Smooth muscle cell of trachea (primary cell): ENCODE measurements at places on chromosomes 7 and 10. TPM values are rescaled to one million over a fixed set of nuclear protein-coding genes. Genes with fewer than 3 reads are reported as not detected.

The IGFBP1 gene
- total RNA-seq, result not detected in 2 replicates

The AKR1C2 gene
- 51.9 and 62.1 TPM in 2 replicates for total RNA-seq

The MEOX2 gene
- total RNA-seq, result 0.83 and 6.1 TPM in 2 replicates

The ASAH2 gene
- 0.17 and 0.29 TPM in 2 replicates for total RNA-seq

The SLC35G1 gene
- total RNA-seq, result 4.1 and 6.0 TPM in 2 replicates

The BICC1 gene
- 72.9 and 102 TPM in 2 replicates for total RNA-seq

The NPTX2 gene
- under 0.01 TPM in 1 of 2 replicates, not detected in the other for total RNA-seq

The LLCFC1 gene
- not detected in 2 replicates for total RNA-seq

The SH3PXD2A gene
- 24.0 and 38.5 TPM in 2 replicates for total RNA-seq

The GIMAP8 gene
- 0.15 TPM in 1 of 2 replicates, not detected in the other for total RNA-seq

The OPN4 gene
- total RNA-seq, result not detected in 2 replicates

The KLF14 gene
- total RNA-seq, result under 0.01 TPM in 1 of 2 replicates, not detected in the other

The CADPS2 gene
- total RNA-seq, result 25.3 and 29.1 TPM in 2 replicates

The OR6B1 gene
- total RNA-seq, result not detected in 2 replicates

The LRRN3 gene
- total RNA-seq, result 1.8 and 3.2 TPM in 2 replicates

The DHTKD1 gene
- total RNA-seq, result 23.1 and 36.7 TPM in 2 replicates

The CHN2 gene
- total RNA-seq, result 0.17 and 0.29 TPM in 2 replicates

The LIPN gene
- not detected in 2 replicates for total RNA-seq

The UCN3 gene
- total RNA-seq, result not detected in 2 replicates

The TES gene
- total RNA-seq, result 38.5 and 62.0 TPM in 2 replicates

The MMRN2 gene
- total RNA-seq, result 3.6 and 4.8 TPM in 2 replicates

The CYP2C8 gene
- total RNA-seq, result 0.33 TPM in 1 of 2 replicates, not detected in the other

The ITPRID1 gene
- not detected in 2 replicates for total RNA-seq

The ANKRD16 gene
- 8.4 and 12.9 TPM in 2 replicates for total RNA-seq

The STAG3 gene
- 0.66 and 1.6 TPM in 2 replicates for total RNA-seq

The SUGCT gene
- total RNA-seq, result 8.9 and 12.6 TPM in 2 replicates

The ABCB1 gene
- total RNA-seq, result 10.5 and 11.9 TPM in 2 replicates

The CNNM1 gene
- total RNA-seq, result 0.15 and 0.33 TPM in 2 replicates

The DRGX gene
- total RNA-seq, result not detected in 2 replicates

The CARD11 gene
- total RNA-seq, result not detected in 2 replicates

The EN2 gene
- not detected in 2 replicates for total RNA-seq

The ANXA7 gene
- total RNA-seq, result 170 and 191 TPM in 2 replicates

The EZH2 gene
- 4.3 and 16.6 TPM in 2 replicates for total RNA-seq

The TSPAN33 gene
- total RNA-seq, result 0.15 and 0.17 TPM in 2 replicates

The NRCAM gene
- 0.50 and 1.5 TPM in 2 replicates for total RNA-seq

The KCP gene
- under 0.01 and 0.66 TPM in 2 replicates for total RNA-seq

The KCNIP2 gene
- 0.29 and 0.66 TPM in 2 replicates for total RNA-seq

The PPP1R17 gene
- not detected in 2 replicates for total RNA-seq

The CRYGN gene
- 0.58 and 0.83 TPM in 2 replicates for total RNA-seq

The ZFAND4 gene
- total RNA-seq, result 6.3 and 9.8 TPM in 2 replicates

The CFAP70 gene
- total RNA-seq, result 0.87 and 1.7 TPM in 2 replicates

The SUFU gene
- total RNA-seq, result 6.3 and 7.4 TPM in 2 replicates

The MMP21 gene
- 0.17 TPM in 1 of 2 replicates, not detected in the other for total RNA-seq

The ARHGAP12 gene
- 53.3 and 70.8 TPM in 2 replicates for total RNA-seq
